ENCODE measurements at places on chromosomes 1 and 21.

GRCh38 chr21:14523234-14523633 is 22.9 kb downstream of the SAMSN1 start:
- DNase-seq: no peak

GRCh38 chr1:39453603-39454002 is 37.8 kb upstream of the BMP8A start:
- DNase-seq: peak; percentile 63

DNA sequence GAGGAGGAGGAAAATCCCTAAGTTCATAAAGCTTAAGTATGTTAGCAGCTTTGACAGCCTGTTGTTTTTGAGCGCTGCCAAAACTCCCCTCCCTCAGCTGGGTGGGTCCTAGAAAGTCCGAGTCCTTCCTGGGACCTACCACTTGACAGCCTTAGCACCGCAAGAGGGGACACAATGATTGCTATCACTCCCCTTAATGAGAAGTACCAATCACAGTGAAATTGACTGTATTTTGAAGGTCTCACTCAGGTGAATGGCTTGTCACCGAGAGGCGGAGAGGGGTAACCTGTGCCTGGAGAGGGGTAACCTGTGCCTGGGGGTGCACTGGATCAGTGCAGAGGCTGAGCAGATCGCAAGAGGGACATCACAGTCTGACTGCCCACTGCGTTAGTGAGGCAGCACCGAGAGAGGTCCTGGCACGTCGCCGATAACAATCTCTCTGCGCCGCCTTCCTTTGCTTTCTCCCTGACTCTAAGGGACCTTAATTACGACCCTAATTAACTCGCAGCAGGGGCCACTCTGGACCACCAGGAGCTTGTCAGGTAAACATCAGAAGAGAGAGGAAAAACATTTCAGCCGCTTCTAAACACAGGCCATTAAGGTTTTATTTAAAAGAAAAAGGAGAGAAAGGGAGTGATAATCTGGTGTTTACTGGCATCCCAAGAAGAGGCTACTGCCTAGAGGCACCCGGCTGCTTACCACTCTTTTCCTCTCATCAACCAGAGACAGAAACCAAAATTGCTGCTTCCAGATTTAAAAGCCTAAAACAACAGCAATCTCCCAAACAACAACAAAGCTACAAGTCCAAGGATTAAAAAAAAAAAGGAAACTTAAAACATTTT is 25.7 kb upstream of the KCNK1 start:
- DNase-seq: no peak

DNA sequence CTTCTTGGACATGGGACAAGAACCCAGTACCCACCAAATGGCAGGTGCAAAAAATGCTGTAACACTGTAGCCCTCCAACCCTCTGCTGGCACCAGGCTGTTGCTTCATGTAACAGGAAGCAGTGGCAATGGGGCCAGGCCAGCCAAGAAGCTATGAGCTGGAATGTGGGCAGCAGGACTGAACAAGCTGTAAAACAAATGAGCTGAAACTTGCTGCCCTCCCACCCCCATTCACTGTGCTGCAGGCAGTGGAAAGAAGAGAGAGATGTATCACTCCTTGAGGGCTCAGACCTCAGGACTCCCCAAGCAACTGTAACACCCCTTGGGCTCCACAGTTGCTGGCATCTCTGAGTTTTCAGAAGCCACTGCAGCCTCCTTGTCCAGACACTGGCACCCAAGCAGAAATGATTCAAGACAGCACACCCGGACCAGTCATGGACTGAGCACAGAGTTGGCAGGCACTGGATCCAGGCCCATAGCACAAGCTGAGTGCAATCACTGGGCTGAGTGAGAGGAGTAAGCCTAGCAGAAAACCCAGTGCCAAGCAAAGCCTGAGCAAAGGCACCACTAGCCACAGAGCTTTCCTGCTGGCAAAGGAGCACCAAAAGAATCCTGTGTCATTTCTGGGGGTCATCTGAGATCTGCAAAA is 321.4 kb upstream of the CXADR start:
- peak; percentile 6 for DNase-seq

GRCh38 chr1:7535016-7535415 is 236.1 kb upstream of the VAMP3 start:
- DNase-seq: no peak

- DNase-seq: no peak
Measured at GRCh38 chr1:119005724-119006405, 17.7 kb upstream of the TBX15 start.

- DNase-seq: peak; percentile 78
Measured at GRCh38 chr1:41955461-41956159, 36.9 kb upstream of the HIVEP3 start.

DNA sequence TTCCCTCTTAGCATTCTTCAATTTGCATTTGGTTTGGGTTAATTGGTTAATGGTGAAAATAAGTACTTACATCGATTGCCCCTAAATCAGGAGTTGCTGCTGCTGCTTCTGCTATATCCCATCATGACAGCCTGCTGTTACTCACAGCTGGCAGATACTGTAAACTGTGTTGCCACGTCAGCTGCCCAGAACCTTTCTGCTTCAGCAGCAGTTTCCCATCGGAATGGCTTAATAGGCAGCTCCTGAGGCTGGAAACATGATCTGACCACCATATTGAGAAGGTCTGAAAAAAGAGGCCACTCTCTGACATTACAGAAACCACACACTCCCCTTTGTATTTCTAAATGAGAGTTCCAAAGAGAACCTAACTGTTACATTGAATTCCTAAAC is 14.3 kb upstream of the SEC16B start:
- peak; percentile 91 for DNase-seq

DNA sequence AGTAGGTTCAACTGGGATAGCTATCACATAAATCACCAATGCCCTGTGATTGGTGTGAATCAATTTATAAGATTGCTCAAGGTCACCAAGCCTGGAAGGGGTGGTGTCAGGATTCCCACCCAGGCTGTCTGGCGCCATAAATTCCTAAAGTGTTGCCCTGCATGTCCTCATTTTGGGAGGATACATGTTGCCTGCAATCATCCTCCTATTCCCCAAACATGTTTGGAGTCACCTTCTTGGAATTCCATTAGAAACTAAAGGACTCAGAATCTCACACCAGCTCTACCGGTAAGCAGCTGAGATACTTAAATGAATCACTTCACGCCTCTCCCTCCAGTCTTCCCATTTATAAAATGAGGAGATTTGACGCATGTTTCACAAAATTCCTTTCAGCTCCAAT is 54.1 kb upstream of the SLC45A1 start:
- no peak for DNase-seq

GRCh38 chr1:91682882-91683597 is 182.4 kb downstream of the CDC7 start:
- no peak for DNase-seq

- no peak for DNase-seq
Measured at GRCh38 chr1:9230869-9231533, 3.6 kb upstream of the H6PD start.

DNA sequence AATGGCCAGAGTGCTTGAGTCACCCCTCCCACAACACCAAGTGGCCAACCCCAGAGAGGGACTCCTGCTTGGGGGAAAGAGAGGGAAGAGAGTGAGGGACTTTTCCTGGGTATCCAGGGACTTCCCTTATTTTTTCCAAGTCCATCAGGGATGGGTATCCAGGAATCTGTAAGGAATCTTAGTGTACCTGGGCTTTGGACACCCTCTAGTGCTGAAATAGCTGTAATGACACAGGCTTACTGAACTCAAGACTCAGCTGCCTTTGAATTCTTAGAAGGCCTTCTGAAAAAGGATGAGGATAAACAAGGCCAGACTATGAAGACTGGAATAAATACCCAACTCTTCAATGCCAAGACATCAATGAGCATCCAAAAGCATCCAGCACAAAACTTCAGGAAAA is 12.0 kb downstream of the TSHB start:
- DNase-seq: no peak

- DNase-seq: no peak
Measured at GRCh38 chr1:193726722-193727121, 540.3 kb upstream of the B3GALT2 start.

DNA sequence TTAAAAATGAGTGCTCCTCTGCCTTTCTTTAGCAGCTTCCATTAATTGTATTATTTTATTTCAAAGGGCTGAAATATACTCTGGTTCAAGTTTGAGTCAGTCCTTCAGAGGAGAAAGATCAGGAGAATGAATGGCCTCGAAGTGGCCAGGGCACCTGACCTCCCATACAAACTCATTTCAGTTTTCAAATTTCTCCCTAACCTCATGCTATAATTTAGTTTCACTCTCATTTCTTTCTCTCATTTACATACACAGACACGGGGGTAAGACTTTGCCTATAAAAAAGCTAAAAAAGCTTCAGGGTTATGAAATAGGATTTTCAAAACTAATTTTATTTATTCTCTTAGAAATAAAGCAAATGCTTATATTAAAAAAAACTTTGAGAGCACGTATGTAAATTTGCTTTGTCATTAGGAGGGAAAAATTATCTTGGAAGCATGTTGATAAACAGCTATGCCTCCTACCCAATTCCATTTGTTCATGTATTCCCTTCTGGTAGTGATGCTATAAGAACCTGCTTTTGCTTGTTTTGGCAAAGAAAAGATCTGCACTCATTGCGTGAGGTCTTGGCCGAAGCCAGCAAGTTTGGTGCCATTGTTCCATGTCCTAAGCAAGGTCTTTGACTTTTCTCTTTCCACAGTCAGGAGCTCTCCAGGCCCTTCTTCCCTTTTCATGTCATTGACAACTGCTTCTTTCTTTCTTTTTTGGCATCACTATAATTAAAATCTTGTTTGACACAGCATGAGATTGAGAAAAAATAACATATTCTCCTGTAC is 80.4 kb upstream of the LRRC53 start:
- no peak for DNase-seq

DNA sequence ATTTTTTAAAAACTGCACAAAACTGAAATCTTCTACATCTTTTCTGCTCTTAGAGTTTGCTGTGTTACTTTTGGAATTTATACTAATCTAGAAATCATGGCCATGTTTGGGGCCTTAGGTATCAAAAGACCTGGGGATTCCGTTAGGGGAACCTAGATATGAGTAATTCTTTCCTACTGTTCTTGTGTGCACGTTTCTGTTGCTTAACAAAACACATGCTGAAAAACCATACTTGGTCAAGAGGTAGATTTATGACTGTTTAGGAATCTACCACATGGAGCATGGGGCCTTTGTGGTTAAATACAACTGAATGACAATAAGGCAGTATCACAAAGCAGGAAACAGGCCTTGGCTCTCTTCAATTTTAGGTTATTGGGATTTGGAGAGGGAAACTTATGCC is 291.9 kb upstream of the USP25 start:
- DNase-seq: no peak

GRCh38 chr1:53614231-53615021 is 124.5 kb downstream of the GLIS1 start:
- DNase-seq: no peak

DNA sequence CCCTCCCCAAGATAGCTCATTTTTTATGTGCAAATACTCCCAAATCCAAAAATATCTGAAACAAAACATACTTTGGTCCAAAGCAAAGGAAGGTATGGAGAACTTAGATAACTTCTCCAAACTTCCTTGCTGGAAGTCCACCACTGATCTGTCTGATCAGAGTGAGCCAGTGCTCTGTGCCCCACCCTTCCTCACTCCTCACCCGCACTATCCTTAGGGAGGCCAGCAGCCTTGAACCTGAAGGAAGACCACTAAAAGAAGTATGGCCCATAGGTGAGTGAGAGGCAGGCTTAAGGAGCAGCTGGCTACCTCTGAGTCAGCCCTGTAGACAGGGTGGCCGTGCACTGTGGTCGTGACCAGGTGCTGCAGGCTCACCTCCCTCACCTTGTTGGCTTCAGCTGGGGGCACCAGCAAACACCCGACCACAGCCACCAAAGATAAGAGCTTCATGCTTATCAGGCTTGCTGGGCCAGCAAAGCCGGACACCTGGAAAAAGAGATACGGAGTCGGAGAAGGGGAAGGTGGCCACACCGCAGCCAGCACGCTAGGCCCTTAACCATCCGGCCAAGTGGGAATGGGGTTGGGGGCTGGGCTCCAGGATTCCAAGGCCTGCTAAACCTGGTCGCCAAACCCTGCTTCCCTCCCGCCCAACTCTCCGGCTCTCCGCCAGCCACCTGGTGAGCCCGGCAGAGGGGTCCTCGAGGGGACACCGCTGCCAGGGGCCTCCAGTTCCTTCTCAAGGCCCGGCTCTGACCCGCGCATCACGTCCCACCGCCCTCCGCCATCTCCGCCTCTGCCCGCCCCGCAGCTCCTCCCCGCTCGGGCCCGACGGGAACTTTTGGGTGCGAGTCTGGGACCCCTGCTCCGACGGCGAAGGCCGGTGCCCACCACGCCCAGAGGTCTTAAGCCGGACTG is 543 bp downstream of the TMEM9 start:
- DNase-seq: no peak

- DNase-seq: no peak
Measured at GRCh38 chr21:43783098-43783700, 6.2 kb upstream of the RRP1 start.

DNA sequence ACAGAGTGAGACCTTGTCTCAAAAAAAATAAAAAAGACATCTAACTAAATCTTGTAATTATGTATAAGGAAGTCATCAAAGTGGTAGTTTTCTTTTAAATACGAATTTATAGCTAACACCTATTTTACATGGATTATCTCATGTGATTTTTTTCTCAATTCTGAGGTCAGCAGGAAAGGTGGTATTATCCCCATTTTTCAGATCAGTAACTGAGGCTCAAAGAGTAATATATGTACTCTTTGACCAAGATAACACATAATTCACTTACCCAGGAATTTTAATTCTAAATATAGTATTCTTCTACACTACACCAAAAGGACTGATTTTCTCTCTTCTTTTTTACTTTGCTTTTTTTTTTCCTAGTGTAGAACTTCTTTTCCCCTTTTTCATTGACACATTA is 9.1 kb downstream of the IFT25 start:
- DNase-seq: no peak

DNA sequence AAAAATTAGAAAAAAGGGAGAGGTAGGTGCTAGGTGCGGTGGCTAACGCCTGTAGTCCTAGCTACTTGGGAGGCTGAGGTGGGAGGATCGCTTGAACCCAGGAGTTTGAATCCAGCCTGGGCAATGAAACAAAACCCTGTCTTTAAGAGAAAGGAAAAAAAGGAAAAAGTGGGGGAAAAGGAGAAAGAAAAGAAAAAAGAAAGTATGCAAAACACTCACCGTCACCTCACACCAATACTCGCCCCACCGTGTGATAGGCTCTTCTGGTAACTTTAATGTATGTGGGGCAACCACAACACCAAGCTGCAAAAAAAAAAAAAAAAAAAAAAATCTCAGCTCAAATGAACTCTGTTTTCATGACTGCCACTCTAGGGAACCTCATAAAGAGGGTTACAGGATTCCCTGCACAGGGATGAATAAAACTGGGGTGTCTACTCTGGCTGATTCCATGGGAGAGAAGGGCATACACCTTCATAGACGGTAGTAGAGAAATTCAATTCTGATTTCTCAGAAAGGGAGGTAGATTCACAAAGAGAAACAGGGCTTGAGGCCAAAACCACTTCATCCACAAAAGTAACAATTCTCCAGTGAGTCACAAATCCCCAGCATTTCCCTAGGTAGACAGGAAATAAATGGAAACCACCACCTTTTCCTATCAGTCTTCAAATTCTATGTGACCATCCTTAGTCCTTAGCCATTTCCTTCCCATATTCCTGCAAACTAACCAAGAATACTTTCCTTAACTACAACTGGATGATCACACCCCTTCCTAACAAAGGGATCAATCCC is 2.5 kb downstream of the MRPL9 start:
- DNase-seq: no peak
